Right forelimb (tissue), 1 donor: ENCODE measurements at places on chromosomes 11 and 22.

GRCh38 chr11:100612766-100613165 is 74.3 kb upstream of the ARHGAP42 start:
- no peak for DNase-seq

GRCh38 chr11:134503100-134503499 is 91.1 kb upstream of the B3GAT1 start:
- peak; percentile 22 for DNase-seq

- no peak for DNase-seq
Observed at GRCh38 chr11:110367571-110367970, 62.2 kb upstream of the FDX1 start.

DNA sequence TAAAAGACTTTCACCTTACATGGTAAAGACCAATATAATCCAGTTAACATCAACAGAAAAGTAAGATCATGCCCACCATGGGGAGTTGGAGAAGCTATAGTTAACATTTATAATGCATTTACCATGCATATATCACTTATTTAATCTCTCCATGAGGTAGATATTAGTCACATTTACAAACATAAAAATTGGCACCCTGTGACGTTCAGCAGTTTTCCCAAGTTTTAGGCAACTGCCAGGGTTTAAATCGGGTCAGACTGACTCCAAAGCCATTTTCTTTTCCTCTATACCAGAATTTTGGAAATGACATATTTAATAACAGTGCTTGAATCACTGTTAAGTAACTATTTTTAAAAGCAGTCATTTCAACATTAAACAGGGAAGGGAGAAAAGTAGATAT is 266.3 kb downstream of the DDX10 start:
- no peak for DNase-seq

DNA sequence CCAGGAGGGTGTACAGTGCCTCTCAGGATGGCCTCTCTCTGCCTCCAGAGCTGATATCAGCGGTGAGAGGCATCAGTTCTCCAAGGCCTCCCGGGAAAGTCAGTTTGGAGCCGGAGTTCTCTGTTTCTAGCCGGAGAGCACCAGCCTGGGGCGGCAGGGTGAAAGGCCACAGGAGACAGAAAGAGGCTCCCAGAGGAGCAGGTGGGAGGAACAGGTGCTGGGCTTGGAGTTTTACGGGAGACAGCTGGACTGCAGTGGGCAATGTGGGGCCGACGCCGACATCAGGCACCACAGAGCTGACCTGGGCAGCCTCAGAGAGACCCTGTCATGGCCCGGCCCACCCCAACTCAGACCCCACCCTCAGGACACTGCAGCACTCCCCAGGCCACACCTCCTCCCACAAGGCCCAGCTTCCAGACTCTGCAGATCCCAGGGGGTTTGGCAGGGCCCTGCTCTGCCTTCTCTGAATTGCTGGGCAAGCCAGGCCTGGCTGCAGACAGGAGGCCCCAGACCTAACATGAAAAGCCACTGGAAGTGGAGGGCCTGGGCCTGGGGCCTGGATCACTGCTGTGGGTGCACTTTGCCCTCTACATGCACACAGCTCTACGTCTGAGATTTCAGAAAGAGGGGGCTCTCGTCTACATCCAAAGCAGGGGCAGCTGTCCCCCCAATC is 885.6 kb downstream of the BRD1 start:
- DNase-seq = peak; percentile 39

- no peak for DNase-seq
Observed at GRCh38 chr11:82092904-82093303, 640.8 kb downstream of the FAM181B start.

GRCh38 chr11:93005239-93005638 is 35.8 kb downstream of the MTNR1B start:
- no peak for DNase-seq
